ENCODE measurements at places on chromosomes 7 and 10.

- no peak for DNase-seq
Measured at GRCh38 chr7:18828994-18829857, 288.2 kb downstream of the TWIST1 start.

GRCh38 chr7:94449151-94449725 is 54.5 kb downstream of the COL1A2 start:
- peak; percentile 39 for DNase-seq

DNA sequence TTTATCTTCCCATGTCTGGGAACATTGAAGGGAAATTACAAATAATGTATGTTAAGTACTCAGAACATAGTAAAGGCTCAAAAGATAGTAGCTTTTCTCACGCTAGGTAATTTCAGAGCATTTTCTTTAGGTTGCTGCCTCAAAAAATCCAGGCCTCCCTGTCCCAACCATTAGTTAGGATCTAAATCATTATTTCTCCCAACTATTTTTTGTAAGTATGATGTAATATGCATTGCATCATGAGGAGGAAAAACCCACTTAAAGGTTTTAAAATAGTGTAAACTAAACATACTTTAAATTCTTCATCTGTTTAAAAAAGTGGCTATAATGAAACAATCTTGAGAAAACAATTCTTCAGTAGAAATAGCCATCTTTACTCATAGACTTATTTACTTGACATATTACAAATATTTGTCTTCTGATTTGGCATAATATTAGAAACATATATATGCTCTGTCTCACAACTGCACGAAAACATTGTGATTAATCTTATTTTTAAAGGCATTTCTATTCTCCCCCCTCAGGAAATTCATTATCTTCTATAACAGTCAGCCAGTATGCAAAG is 329.3 kb downstream of the ELMO1 start:
- no peak for DNase-seq

- no peak for DNase-seq
Measured at GRCh38 chr7:106561666-106562411, 99.1 kb downstream of the CCDC71L start.

DNA sequence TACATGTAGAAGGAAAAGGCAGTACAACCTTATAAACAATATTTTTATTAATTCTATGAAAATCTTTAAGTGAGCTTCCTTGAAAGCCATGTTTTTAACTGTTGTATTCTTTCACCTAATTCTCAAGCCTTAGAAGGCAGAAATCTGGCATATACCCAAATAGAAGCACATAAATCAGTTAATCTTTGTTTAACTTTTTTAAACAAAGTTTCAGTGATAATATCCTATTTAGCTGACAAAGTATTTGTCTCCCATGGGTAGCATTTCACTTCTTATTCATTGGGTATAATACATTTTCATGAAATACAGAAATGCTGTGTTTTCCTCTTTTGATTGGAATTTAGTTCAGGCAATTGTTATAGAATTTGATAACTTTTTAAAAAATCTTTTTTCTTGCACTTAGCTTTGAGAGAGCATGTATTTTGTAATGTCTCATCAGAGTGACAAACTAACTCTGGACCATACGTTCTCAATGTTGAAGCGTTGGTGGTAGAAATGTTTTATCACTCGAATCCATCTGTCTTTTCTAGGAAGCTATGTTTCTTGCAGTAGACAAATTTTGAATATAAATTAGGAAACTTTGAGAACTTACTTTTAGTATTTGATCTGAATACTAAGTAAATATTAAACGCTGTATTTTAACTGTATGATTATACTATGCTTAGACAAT is 78.1 kb downstream of the CREM start:
- no peak for DNase-seq

DNA sequence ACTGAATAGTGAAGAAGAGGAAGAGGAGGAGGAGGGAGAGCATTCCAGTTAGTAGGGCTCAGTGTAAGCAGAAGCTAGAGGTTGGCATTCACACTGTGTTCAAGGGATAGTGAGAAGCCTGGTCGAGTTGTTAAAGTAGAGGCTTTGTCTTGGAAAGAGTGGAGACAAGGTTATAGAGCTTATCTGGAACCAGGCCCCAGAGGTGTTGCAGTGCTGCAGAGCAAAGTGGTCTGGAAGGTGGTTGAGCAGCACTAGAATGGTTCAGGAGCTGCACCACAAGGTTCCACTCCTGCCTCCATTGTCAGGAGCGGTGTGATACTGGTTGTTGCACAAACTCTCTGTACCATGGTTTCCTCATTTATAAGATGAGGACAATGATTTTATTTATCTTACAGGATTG is 8.8 kb upstream of the PCGF5 start:
- DNase-seq, result no peak

DNA sequence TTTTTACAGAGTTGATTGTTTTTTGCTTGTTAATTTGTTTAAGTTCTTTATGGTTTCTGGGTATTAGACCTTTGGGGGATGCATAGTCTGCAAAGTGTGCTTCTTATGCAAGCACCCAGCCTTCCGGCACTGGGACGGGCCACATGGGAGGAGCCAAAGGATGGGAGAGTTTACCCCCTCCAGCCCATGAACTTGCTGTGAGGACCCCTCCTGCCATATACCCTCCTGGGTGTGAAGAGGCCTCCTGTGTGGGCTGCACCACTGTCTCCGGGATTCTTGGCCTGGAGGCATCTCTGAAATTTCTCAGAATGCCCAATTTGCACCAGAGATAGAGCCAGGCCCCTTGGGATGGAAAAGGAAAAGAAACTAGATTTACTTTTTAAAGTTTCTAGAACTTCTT is 150.7 kb downstream of the MGMT start:
- DNase-seq, result no peak

DNA sequence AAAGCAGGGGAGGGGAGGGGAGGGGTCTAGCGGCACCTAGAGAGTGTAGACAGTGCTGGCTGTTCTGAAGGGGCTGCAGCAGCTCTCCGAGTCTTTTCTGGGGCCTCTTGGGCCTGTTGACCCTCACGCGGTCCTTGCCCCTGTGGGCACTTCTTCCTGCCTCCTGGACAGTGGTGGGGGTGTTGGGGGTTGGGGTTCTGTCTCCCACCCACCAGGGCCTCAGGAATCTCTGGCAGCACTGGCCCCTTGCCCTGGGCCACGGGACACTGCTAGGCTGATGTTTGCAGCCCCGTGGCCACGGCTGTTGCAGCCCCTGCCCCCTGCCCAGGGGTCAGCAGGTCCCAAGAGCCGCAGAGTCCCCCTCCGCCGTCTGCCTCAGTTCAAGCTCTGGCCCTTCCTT is 68.9 kb upstream of the INPP5A start:
- no peak for DNase-seq

DNA sequence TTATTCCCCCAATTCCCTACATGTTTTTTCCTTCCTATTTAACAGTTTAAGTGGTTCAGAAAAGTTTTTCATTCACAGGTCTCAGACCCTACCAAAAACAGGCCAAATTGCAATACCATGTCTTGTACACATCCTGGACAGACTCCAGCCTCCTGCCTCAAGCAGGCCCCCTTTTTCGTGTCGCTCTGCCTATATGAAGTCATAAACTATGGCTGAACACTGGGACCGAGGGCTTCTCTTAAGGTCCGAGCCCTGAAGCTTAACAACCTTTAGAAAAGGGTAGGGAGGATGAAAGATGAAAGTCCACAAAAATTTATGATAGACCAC is 1.4 kb downstream of the FBXW4 start:
- DNase-seq, result peak; percentile 26

DNA sequence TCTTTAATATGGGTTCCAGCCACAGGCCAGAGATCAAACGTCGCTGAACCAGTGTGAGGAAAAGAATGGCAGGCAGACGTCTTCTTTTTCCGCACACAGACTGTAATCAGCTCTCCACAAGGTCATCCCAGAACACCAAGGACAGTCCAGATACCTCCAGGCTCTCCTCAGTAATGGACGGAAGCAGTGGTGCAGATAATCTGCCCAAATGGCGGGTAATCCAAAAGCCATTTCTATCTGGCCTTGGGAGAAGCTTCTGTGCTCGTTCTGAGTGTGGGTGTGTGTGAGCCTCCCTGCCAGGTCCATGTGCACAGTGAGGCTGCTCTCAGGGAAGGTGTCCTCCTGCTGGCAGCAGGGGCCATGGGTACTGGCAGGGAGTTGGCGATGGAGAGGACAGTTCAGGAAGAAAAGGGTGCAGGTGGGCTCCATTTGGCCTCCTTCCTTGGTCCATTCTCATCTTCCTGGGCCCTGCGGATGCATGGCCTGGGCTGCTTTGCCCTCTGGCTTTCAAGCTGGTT is 15.6 kb upstream of the TEX36 start:
- no peak for DNase-seq

GRCh38 chr10:104424719-104425118 is 71.1 kb downstream of the CFAP58 start:
- DNase-seq, result no peak

DNA sequence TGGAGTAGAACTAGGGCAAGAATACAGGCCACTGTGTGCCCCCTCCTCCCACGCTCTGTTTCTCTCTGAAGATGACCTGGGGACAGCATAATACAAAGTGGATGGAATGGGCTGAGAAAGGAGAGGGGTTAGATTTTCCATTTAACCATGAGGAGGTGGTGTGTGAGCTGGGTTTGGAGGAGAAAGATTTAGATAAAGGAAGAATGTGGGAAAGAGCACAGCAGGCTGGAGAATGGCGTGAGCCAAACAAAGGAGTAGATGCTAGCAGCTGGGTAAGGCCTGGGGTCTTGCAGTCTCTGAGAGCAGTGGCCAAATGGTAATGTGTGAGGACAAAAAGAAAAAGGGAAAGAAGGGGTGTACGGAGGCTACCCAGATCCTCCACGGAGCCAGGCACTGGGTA is 8.6 kb downstream of the PNLIPRP2 start:
- no peak for DNase-seq

DNA sequence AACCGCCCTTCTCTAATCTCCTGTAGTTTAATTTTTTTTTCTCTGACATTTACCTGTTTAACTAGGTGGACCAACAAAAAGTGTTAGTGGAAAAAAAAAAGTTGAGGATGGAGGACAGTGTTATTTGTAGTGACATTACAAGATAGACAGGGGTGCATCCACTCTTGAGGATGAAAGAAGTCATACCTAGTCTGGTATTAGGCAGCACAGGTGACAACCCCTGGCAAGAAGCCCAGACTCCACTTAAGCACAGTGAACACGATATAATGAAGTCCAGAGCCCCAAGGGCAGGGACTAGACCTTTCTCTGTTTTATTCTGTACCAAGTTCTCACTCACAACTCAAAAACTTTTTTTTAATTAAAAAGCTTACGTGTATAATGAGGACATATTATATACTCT is 268.4 kb downstream of the GPR37 start:
- no peak for DNase-seq

GRCh38 chr7:30380294-30380693 is 95.9 kb downstream of the ZNRF2 start:
- DNase-seq, result no peak

GRCh38 chr7:143884969-143885559 is 16.9 kb downstream of the TCAF1 start:
- DNase-seq, result peak; percentile 88

DNA sequence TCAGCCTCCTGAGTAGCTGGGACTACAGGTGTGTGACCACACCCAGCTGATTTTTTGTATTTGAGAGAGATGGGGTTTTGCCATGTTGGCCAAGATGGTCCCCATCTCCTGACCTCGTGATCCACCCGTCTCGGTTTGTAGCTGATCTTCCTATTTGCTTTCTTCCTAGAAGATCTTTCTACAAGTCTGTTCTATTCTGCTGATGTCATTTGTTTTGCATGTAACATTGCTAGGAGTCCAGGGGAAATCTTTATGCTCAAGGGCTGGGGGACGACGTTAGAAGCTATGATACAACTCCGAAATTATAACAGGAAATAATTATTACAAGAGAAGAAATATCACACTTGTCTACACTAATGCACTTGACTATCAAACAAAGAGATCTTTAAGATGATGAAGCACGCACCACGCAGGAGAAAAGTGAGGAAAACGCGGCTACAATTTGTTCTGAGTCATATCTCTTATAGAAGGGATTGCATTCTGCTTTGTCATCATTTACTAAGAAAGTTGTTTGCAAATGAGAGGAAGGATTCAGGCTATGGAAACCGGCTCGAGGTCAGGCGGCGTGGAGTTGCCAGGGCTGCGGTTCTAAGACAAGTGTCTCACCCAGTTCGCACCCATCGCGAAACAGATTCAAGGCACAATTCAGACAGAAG is 103.0 kb upstream of the CARD11 start:
- no peak for DNase-seq

DNA sequence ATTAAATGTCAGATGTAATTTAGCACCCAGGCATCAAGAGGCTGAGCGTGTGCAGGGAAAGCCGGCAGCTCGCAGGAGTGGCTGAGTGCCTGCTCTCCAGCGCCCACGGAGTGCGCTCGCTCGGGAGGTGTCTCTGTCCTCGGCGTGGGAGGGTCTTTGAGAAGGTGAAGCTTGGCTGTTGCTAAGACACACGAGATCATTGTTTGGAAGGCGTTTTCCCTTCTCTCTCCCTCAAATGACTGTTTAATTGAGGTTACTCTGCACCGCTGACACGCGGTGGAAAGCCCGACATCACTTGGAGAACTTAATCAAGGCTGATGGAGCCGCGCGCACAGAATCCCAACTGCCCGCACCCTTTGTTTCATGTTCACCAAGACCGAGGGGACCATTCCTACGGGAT is 414.6 kb downstream of the DNAJB6 start:
- DNase-seq, result no peak

GRCh38 chr7:155371884-155372781 is 74.5 kb downstream of the INSIG1 start:
- DNase-seq, result no peak

DNA sequence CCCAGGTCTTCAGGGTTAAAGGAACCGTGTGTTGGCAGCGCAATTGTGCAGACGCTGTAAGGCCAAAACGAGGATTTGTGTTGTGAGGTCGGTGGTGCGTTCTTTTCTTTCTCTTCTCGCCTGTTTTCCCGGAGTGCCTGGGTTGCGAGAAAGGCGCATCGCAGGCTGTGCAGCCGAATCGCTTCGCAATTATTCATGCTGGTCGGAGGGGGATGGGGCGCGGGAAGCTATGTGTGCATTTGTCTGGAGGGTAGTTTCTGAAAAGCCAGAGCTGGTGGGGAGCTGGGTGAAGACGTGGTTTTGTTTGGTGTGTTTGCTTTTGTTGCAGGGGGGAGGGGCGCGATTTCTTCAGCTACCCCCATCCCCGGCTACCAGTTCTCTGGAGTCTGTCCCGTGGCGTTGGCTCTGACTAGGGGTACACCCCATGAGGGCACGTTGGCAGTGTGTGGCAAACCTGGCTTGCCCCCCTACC is 2.1 kb downstream of the MXI1 start:
- no peak for DNase-seq

DNA sequence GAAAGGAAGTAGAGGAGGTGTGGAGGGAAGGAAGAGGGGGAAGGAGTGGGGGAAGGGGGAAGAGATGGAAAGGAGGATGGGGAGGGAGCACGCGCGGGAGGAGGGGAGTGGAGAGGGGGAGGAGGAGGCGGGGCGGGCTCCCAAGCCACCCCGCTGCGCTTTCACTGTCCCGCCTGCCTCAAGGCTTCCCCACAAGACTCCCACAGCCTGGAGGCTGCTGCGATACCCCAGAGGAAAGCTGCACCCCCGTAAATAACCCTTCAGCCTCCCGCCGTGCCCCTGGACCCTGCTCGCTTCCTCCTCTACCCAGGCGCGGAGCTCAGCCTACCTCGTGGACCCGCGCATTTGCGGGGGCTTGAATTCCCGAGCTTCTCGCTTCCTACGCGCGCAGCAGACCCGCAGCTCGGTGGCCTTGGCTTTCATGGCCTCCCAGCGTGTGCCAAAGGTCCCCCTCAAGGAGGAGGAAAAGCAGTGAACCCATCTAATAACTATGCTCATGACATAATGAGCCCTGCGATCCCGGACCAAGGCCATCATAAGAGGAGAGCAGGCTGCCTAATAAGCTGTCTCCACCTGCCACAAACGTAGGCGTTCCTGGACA is at the start of gene C10orf67:
Gene C10orf67 (minus strand): TSS at position 557 of the 601 bp plus-strand sequence. CDS start 23 bp downstream, at position 534.
- DNase-seq, result peak; percentile 38

- no peak for DNase-seq
Measured at GRCh38 chr7:108836256-108836655, 266.6 kb downstream of the DNAJB9 start.
